ENCODE measurements at places on chromosomes 1 and 21.

DNA sequence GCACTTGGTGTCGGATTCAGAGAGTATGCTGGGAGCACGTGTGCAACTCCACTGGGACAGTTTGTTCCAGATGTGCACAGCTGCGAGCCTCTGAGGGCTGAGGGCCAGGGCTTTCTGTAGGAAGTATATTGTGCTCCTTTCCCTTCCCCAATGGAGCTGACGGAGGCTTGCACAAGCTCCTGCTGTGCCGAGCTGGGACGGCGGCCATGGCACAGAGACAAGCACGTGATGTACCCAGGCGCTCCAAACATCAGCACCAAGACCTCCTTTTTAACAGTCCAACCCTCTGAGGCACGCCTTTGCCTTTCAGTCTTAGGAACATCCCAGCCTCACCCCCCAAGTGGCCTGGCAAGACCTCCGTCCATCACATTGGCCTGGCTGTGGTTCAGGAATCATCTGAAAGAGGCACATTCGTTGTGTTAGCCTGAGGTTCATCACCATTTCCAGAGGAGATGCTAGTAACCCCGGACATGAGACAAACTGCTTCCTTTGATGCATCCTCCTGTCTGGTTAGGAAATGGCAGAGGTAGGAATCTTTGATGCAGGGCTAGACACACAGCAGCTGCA lies 339.2 kb upstream of the KAZN start:
- DNase-seq: peak; percentile 86

- peak; percentile 84 for DNase-seq
Observed at GRCh38 chr1:150970808-150971582, 3.6 kb downstream of the CERS2 start.

DNA sequence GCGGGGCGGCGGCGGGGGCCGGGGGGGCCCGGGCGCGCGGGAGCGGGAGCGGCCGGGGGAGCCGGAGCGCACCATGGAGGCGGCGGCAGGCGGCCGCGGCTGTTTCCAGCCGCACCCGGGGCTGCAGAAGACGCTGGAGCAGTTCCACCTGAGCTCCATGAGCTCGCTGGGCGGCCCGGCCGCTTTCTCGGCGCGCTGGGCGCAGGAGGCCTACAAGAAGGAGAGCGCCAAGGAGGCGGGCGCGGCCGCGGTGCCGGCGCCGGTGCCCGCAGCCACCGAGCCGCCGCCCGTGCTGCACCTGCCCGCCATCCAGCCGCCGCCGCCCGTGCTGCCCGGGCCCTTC lies 546 bp downstream of the SKI start:
- no peak for DNase-seq

- no peak for DNase-seq
Observed at GRCh38 chr1:67652800-67653199, 32.2 kb upstream of the GADD45A start.

DNA sequence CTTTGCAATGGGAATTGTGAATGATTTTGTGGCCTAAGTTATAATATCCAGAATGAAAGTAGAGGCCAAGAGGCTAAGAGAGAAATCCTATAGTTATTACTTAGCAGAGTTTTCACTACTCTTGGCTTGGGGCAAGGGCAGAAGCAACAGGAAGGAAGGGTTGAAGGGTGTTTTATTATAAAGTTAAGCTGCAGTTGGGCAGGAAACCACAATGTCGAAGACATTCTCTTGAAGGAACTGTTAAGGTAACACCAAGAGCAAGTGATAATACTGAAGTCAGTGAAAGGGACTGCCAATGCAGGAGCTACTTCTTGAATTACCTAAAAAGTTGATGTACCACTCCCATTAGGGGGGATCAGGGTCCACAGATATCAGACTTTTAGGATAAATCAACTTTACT lies 8.3 kb downstream of the XCL2 start:
- no peak for DNase-seq

- DNase-seq: no peak
Observed at GRCh38 chr1:83741348-83741747, 257.6 kb downstream of the TTLL7 start.

GRCh38 chr1:240306673-240307072 lies 215.0 kb downstream of the FMN2 start:
- DNase-seq: no peak

- peak; percentile 19 for DNase-seq
Observed at GRCh38 chr1:8063298-8064036, 37.4 kb upstream of the ERRFI1 start.

DNA sequence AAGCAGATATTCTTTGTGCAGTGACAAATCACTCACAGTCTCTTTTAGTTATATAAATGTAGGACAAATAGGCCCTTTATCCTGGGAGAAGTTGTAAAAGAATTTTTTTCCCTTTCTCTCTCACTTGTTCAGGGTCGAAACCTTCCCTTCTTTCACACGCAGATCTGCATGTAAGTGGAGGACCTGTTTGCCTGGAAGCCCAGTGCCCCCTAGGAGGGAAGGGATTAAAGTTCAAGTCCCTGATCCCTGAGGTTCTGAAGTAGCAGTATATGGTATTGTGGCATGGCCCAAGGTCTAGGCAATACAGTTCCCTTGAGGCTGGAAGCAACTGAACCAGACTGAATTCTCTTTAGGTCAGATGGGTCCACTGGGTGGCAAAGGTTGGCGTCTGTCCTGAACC lies 48.6 kb upstream of the PTGFRN start:
- DNase-seq: no peak

DNA sequence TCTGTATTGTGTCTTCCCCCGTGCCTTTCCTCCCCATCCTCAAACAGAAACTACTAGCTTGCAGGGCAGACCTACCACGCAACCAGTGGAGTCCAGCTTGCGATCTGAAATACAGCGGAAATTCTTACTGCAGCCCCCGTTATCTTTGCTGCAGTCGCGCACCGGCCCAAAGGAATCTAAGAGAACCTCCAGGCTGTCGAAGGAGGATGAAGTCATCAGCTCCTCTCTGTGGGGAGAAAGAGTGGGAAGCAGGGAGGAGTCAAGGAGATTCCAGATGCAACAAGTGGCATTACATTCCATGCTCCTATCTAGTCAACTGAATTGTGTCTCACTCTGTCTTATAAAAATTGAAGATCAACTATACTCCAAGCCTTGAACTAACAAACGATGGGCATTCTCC lies 206.9 kb downstream of the ASTN1 start:
- no peak for DNase-seq

DNA sequence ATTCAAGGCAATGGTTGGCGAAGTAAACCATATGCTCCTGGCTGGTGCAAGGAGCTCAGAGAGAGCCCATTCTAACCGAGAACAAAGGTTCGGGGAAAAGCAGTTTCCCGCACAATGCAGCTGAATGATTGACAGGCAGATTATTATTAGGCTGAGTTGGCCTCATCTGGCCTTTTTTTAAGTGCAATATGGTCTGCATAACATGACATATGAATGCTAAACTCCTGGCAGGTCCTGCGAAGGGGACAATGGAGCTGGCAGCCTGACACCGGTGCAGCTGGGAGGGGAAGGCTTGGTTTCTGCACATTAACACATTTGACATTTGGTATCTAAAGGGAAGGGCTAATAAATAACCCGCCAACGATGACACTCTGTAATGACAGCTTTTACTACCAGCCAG lies 92.0 kb downstream of the MIS18A start:
- DNase-seq: no peak

GRCh38 chr1:239718571-239718970 lies 332.2 kb downstream of the CHRM3 start:
- DNase-seq: no peak

GRCh38 chr1:219092206-219092605 lies 81.5 kb upstream of the LYPLAL1 start:
- DNase-seq: no peak

GRCh38 chr1:202315576-202316168 lies 26.1 kb downstream of the UBE2T start:
- peak; percentile 67 for DNase-seq

GRCh38 chr1:1437904-1438376 lies 2.5 kb downstream of the VWA1 start:
- DNase-seq: no peak

DNA sequence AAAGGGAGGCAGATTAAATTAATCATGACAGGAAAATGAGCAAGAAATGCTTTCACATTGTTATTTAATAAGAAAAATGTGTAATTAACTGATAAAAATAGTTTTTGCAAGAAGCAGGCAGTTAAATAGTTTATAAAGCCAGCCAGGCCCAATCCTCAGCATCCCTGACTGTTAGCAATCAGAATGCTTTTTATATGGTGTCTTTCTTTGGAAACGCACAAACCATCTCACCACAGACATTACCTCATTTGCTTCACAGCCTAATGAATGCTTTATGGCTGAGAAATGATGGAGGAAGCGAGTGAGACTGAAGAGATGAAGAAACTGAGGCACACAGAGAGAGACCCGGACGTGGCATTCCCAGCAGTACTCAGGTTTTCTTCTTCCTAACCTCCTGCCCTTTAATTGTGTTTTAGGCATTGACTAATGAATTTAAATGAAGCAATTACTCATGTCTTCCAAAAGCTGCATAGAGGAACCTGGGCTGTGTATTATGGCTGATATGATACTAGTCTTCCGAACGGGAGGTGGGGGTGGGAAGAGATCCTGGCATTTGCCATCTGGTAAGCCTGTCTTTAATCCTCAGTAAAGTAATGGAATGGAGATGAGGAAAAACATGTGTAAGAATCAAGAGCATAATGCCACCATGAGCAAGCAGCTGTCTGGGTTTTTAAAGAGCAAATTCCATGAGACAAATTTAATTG lies 116.1 kb upstream of the LMO4 start:
- DNase-seq: no peak

- DNase-seq: no peak
Observed at GRCh38 chr1:204746838-204747442, 61.4 kb upstream of the LRRN2 start.

GRCh38 chr1:234988155-234988517 lies 140.5 kb downstream of the TOMM20 start:
- no peak for DNase-seq

- DNase-seq: no peak
Observed at GRCh38 chr1:57966340-57966739, 542.5 kb upstream of the DAB1 start.

- DNase-seq: no peak
Observed at GRCh38 chr21:33618407-33618806, 23.1 kb downstream of the CRYZL1 start.

GRCh38 chr1:116239916-116240315 lies 128.7 kb downstream of the MAB21L3 start:
- DNase-seq: no peak

GRCh38 chr21:39384674-39385298 lies 35.9 kb upstream of the HMGN1 start:
- DNase-seq: no peak

DNA sequence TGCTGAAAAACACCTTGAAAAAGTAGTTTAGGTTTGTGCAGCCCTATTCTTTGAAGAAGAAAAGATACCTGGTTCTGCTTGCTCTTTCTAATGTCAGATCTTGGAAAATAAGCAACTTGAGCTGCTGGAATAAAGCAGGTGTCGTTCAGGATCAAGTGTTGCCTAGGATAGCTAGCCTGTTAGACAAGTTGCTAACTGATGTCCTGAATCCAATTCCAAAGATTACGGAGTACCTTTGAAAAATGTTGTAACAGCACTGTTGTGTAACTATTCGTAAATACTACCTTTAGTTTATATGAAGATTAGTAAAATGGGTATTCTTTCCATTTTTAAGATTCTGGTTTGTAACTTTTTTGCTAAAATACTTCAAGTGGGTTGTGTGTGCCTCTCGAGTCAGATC lies 151.5 kb downstream of the CLEC20A start:
- no peak for DNase-seq

DNA sequence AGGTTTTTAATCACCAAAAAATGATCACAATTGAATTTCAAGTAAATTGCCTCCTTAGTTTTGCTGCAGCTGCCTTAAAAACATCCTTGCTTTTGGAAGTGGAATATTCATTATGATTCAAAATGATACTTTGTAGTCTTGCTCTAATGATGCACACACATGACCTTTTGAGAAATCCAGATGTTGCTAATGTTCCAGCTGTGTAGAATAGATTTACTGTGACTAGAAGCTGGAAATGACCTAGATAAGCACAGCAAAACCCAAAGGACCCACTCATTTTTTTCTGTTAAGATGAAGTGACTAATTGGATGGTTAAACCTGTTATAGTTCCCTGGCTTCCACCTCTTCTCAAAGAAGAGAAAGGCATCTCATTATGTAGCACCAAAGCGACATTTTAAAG lies 64.6 kb upstream of the RALGPS2 start:
- no peak for DNase-seq

DNA sequence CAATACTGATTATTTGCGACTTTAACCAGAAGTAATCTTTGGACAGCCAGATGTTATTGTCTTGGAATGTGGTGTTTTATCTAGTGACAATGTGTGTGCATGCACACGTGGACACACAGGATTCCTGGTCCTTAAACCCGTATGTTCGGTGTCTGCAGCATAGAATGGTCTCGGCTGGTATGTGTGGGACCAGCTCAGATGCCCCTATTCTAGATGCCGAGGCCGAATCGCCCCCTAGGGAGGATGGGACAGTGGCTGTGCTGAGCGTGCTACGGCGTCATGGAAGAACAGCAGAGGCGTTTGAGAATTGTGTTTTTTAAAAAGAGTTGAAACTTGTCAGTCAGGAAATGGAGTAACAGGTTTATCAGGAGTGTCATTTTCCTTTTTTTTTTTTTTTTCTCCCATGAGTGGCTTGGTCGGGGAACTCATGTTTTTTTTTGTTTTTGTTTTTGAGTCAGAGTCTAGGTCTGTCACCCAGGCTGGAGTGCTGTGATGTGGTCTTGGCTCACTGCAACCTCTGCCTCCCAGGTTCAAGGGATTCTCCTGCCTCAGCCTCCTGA lies 30.1 kb downstream of the SKI start:
- no peak for DNase-seq

DNA sequence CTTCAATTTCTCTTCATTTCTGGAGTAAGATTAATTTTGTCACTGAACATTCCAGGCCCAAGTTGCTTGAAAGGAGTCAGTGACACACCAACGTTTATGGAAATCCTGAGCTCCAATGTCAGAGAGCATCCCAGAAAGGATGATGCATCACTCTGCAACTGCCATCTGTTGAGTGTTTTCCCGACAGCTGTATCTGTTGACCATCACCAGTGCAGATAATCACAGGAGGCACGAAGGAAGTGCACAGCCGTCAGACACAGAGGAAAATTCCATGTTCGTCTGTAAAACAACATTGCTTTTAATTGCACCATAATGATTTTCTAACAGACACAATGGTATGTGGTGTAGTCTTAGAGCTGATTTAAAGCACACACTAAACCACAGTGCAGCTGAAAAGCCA lies 376.7 kb upstream of the ADGRL2 start:
- DNase-seq: no peak

DNA sequence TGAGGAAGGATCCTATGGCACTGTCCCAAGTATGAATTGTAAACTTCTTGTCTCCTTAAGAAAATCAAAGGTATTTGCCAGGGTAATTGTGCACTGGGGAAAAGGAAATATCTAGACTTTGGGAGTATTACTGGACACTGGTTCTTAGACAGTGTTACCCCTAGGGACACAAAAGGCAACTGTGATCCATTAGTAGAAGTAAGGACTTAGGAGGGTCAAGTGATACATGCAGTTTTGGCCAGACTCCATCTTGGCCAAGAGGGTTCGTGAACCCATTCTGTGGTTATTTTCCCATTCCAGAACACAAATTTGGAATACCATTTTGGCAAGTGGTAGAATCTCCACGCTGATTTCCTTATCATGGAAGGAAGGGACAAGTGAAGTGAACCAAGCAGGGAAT lies 98.1 kb downstream of the TM2D1 start:
- DNase-seq: no peak
